ENCODE measurements at places on chromosomes 13 and 19.
A peak's percentile ranks its signal among the peaks of the same experiment; 100 is the strongest.

DNA sequence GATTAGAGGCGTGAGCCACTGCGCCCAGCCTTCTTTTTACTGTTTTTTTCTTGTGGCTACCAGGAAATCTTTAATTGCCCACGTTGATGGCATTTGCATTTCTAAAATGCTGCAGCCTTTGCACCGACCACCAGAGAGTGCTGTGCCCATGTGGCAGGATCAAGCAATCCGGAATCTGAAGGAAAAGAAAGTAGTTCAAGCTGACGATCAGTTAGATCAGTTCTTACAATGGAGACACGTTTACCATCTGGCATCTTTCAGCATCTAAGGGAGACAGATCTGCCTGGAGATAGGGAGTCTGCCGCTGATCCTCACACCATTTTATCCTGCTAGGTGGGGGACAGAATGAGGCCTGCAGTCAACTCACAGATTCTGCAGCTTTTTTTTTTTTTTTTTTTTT lies 19.9 kb downstream of the TINCR start:
- DNase-seq: no peak

- DNase-seq: no peak
These were observed at the start of gene GPR18 for GRCh38 chr13:99258210-99258860. TSS of gene GPR18 (minus strand) at chr13:99258379. CDS start at chr13:99255872, 2,507 bp downstream.

GRCh38 chr13:68982961-68983619 lies 1124.5 kb upstream of the ATXN8OS start:
- no peak for DNase-seq

DNA sequence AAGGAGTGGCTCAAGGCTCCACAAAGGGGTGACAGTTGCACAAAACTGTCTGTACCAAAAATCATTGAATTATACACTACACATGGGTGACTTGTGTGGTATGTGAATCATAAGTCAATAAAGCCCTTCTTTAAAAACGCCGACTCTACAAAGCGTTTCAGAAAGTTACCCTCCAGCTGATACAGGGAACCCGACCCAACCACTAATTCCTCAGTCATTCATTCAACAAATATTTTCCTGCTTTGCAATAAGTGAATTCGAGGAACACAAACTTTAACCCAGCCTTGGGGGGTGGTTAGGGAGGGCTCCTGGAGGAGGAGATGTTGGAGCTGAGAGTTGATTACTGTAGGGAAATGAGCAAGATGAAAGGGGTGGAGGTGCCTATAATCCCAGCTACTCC lies 32.0 kb downstream of the LTBP4 start:
- DNase-seq: no peak

DNA sequence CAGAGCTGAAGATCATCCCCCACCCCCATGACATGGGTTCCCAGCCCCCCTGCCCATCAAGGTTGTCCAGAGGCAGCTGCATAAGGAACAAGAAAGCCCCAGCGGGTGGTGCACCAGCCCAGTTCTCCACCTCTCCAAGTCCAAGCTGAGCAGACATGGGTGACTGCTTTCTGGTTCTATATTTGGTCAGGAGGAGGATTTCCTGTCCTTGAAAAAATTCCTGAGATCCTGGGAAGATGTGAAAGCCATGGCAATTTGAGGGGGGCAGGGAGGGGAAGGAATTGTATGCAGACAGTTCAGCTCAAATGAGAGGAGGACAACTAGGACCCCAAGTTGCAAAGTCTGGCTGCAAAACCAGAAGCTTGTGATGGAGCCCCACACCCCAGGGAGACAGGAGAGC lies 55.4 kb upstream of the ADGRE5 start:
- no peak for DNase-seq

GRCh38 chr13:33174931-33175330 lies 110.6 kb downstream of the STARD13 start:
- DNase-seq: no peak

DNA sequence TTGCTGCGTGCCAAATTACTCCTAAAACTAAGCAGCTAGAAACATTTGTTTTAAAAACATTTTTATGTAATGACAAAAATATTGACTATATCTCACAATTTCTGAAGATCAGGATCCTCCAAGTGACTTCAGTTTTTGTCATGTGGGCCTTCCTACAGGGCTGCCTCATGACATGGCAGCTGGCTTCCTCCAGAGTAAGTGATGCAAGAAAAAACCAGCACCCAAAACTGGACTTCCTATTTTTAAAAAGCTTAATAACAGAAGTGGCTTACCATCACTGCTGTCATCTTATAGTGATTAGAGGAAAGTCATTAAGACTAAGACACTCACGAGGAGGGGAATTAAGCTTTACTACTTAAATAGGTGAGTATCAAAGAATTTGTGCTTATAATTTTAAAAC lies 681.7 kb downstream of the PCDH17 start:
- no peak for DNase-seq

DNA sequence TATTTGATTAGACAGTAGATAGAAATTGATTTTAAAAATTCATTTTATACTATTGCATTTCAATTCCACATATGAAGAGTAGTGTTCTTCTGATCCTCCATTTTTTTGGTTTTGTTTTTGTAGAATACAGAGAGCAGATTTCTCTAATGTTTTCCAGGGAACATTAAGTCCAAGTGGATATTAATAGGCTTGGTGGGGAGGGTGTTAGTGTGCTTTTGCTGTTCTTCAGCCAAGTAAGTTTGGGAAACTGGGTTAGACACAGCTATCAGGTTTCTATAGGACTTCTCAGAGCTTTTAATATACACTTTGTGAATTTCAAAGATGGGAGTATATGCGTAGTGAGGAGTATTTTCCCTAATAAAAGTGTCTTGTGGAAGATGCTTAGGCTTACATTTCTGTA lies 21.8 kb downstream of the NAA16 start:
- DNase-seq: no peak

GRCh38 chr13:22278336-22278929 lies 607.6 kb downstream of the FGF9 start:
- peak; percentile 59 for DNase-seq

DNA sequence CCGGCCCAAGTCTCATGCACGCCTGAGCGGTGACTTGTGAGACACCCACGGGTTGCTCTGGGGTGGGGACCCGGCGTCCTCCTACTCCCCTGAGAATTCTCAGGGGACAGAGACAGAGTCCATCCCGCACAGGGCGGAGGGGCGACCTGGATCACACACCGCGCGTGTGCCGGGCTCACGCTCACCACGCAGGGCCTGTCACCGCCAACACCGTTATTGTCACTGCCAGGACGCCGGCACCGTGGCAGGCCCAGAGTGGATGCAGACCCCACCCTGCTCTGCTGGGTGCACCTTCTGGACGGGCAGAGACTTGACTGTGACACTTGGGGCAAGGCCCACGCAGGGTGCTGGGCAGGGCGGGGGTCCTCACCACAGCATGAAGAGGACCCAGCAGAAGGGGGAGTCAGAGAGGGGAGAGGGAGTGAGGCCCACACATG lies 16.2 kb downstream of the MOB3A start:
- no peak for DNase-seq

DNA sequence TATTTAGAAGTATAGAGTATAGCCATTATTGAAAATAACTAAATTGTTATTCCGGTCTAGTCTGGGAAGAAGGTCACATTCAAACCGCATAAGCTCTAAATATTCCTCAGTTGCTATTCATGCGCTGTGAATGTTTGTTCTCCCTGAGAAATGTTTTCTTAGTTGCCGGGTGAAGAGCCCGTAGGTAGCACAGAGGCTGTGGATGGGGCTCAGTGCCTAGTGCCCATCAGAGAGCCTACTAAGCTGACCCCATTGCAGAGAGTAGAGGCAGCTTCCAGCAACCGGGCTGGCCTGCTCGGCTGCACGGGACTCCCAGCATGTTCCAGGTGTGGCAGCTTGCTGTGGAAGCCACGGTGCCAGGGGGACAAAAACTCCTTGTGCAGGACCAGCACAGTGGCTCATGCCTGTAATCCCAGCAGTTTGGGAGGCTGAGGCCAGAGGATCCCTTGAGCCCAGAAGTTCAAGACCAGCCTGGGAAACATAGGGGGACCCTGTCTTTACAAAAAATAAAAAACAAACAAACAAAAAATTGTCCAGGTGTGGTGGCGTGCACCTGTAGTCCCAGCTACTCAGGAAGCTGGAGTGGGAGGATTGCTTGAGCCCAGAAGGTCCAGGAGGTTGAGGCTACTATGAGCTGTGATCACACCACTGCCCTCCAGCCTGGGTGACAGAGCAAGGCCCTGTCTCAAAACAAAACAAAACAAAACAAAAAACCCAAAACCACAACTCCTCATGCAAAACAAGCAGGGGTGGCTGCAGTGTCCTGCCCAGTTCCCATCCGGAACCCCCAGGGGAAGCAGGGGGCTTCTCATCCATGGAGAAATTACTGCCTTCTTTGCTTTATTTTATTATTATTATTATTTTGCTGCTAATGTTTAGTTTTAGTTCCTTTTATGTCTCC lies 82.5 kb downstream of the KCTD15 start:
- no peak for DNase-seq

DNA sequence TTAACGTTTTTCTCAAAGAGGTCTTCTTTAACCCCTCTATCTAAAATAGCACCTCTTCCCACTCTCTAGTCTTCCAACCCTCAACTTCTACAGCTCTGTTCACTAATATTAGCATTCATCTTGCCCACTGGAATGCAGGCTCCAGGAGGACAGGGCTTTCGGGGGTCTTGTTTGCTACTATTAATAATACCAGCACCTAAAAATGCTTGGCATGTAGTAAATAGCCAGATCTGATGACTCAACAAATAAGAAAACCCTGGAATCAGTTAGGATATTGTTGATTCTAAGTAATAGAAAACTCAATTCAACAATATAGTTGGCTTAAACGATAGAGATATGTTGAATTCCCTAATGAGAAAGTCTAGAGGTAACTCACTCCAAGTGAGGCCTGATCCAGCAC lies 14.2 kb downstream of the DYRK1B start:
- no peak for DNase-seq

- no peak for DNase-seq
These were observed 3.2 kb downstream of the KANK2 start for GRCh38 chr19:11194173-11194572.

GRCh38 chr13:113041896-113042295 lies 63.7 kb upstream of the F7 start:
- no peak for DNase-seq

GRCh38 chr19:632579-633067 lies 714 bp downstream of the POLRMT start:
- DNase-seq: peak; percentile 73

- DNase-seq: no peak
These were observed 100.0 kb upstream of the RAP2A start for GRCh38 chr13:97333983-97334382.

DNA sequence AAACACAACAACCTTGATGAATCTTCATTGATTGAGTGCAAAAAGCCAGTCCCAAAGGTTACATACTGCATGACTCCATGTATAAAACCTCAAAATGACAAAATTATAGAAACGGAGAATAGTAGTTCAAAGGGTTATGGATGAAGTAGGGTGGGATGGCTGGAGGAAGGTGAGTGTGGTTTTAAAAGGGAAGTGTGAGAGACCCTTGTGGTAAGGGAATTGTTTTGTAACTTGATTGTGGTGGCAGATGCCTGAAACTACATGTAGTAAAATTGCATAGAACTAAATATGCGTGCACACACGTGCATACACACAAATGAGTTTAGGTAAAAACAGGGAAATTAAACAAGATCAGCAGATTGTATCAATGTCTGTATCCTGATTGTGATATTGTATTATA lies 340.7 kb downstream of the MTUS2 start:
- DNase-seq: no peak

DNA sequence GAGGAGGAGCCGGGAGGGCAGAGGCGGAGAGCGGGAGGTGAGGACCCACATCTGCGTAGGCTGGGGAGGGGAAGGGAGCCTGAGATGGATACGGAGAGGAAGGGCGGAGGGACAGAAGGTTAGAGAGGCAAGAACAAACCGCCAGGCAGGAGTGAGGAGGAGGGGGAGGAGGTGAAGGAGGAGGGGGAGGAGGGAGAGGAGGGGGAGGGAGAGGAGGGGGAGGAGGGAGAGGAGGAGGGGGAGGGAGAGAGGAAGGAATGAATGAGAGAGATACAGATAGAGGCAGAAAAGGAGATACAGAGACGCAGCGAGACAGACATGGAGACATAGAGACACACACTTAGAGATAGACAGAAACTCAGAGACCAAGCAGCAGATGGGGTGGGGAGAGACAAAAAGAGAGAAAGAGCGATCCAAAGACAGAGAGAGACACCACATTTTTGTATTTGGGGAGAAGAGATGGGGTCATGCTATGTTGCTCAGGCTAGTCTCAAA lies 782 bp upstream of the CA11 start:
- DNase-seq: no peak

- no peak for DNase-seq
These were observed 1174.2 kb downstream of the DIAPH3 start for GRCh38 chr13:58989556-58989955.

DNA sequence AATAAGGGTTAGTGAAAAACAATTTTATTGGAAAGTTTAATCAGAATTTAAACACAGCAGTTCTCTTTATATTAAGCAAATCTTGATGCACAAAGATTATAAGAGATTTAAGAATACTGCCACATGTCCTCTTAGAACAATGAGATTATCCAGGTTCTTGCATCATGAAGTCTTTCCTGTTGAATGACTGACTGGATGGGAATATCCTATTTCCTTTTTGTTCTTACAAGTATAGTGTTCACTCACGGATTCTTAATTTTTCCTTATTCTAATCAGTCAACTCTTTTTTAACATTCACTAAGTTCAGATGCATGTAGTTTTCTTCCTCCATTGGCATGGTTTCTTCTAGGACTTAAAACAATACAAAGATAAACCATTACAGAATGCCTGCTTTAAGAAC lies 10.1 kb downstream of the URI1 start:
- DNase-seq: no peak

- DNase-seq: no peak
These were observed 15.6 kb downstream of the SMIM24 start for GRCh38 chr19:3464587-3465235.
